Astrocyte (in vitro differentiated cells and primary cell): ENCODE measurements at places on chromosomes 7 and 10. TPM values are rescaled to one million over a fixed set of nuclear protein-coding genes. Genes with fewer than 3 reads are reported as not detected.

DNA sequence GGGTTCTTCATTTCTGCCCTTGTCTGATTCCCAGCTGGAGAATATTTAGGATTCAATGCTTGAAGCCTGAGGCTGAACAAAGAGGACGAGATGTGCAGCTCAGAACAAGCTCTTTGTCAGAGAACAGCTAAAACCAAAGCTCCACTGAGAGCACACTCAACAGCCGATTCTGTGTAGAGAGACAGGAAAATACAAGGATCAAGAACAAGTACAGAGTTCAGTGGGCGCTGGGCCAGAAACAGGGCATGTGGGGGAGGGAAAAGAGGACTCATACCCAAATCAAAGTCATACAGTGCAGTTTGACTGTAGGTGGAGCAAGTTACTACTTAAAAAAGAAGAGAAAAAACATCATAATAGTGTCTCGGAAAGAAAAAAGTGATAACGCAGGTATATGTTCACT, at the start of gene AGMO:
TSS of gene AGMO (minus strand) at position 181 of the 400 bp plus-strand sequence.
- no peaks in the 10 kb centered on the region for H3K27me3 ChIP-seq
- H3K4me1 ChIP-seq: no peaks in the 10 kb centered on the region
- H3K4me3 ChIP-seq: no peak within 1 kb of the TSS
- H3K27ac ChIP-seq: no peak within 1 kb of the TSS
- no peak for DNase-seq

- H3K27me3 ChIP-seq: no peaks in the 10 kb centered on the region
- H3K4me1 ChIP-seq: peaks cover 57% of the 10 kb centered on the region
- H3K4me3 ChIP-seq: peak overlapping the region; percentile 2
Measured at GRCh38 chr7:92697414-92697813, 107.2 kb upstream of the FAM133B start.

GRCh38 chr10:4733150-4733842, 92.7 kb upstream of the AKR1E2 start:
- no peaks in the 10 kb centered on the region for H3K27me3 ChIP-seq
- H3K4me1 ChIP-seq: no peaks in the 10 kb centered on the region
- no peaks in the 10 kb centered on the region for H3K36me3 ChIP-seq
- no peak overlapping the region for H3K4me3 ChIP-seq

DNA sequence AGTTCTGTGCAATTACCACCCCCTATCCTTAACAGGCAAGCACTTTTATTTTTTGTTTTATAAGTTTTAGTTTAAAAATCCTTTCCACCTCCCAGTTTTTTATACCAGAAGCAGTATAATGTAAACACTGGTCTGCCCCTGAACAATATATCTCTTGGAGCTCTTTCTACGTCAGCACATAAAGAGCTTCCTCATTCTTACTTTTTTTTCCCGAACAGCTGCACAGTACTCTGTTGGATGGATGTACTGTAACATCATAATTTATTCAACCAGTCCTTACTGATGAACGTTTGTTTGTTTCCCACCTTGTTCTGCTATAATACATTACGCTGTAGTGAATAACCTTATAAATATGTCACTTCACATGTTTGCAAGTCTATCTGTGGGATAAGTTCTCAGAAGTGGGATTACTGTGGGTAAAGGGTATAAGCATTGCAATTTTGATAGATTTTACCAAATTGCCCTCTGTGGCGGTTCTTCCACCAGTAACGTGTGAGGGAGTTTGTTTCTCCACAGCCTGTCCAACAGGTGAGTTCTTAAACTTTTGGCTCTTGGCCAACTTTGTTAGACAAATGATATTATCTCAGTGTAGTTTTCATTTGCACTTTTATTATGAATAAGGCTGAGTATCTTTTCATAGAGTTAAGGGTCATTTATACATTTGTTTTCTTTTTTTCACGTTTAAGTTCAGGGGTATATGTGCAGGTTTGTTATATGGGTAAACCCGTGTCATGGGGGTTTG, 32.8 kb downstream of the ADRA2A start:
- DNase-seq: no peak
- no peak overlapping the region for H3K4me3 ChIP-seq
- H3K27me3 ChIP-seq: no peaks in the 10 kb centered on the region
- no peaks in the 10 kb centered on the region for H3K4me1 ChIP-seq
- H3K36me3 ChIP-seq: no peaks in the 10 kb centered on the region
- no peak overlapping the region for H3K27ac ChIP-seq

GRCh38 chr7:29230871-29231345, 36.3 kb downstream of the CHN2 start:
- no peak overlapping the region for H3K27ac ChIP-seq
- H3K4me1 ChIP-seq: no peaks in the 10 kb centered on the region
- no peak for DNase-seq

Gene CYP3A5
- 0.07 TPM in 1 of 2 replicates, not detected in the other for total RNA-seq

Gene GPC2
- 6.5 and 7.6 TPM in 2 replicates for total RNA-seq

Gene OR2A12
- total RNA-seq: not detected in 2 replicates
